ENCODE measurements at places on chromosomes 1 and 21.

DNA sequence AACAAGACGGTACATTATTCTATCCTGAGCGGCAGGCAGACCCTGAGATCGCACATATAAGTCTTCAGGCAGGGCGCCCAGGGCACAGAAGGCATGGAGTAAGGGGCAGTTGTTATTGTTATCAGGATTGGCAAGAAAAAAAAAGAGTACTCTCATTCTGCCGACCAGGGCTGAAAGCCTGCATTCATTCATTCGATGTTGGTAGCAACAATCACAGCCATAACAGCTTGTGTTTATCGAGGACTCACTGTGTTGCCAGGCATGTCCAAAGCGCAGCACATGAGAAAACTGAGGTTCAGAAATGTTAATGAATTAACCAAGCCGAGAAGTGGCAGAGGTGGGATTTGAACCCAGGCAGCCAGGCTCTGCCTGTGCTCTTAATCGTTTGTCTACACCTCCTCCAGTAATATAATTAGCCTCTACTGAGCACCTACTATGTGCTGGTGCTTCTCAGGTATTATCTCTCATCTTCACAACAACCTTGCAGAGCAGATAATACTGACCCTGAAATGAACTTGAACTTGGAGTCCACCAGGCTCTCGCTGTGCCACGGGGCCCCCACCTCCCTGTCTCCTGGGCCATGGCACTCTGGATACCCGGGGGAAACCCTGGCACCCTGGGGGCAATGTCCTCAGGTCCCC is 56.2 kb downstream of the TAS1R2 start:
- DNase-seq = no peak

- no peak for DNase-seq
These were observed 99.2 kb upstream of the PALMD start for GRCh38 chr1:99546432-99547416.

DNA sequence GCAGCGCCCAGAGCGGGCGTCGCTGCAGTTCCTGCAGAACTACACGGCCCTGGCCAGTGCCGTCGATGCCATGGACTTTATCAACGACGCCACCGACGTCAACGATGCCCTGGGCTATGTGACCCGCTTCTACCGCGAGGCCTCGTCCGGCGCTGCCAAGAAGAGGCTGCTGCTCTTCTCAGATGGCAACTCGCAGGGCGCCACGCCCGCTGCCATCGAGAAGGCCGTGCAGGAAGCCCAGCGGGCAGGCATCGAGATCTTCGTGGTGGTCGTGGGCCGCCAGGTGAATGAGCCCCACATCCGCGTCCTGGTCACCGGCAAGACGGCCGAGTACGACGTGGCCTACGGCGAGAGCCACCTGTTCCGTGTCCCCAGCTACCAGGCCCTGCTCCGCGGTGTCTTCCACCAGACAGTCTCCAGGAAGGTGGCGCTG is 22.0 kb downstream of the COL6A1 start:
- DNase-seq = no peak

DNA sequence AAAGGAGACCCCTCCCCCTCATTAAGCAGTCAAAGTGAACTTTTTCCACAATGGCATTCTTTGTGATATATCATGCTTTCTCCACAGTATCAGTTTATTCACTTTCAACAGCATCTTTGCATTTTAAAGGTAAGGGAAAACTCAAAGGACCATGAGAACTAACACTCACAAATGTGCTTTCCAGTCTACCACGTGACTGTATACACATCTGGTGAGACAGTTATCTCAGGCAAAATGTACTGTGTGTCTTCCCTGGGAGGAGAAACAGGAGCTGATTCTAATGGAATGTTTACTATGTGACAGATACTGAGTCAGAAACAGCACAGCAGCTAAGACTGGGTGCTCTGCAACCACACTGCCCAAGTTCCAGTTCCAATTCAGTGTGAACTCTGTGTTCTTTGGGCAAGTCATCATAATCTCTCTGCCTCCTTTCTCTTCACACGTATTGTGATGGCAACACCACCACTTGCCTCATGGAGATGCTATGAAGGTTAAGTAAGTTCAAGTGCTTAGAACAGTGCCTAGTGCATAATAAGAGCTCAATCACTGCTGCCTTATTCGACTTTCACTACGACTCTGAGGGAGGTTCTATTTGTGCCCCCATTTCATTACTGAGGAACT is 79.0 kb downstream of the SLC45A1 start:
- peak; percentile 96 for DNase-seq
